ENCODE measurements at places on chromosomes 13 and 19.
A peak's percentile ranks its signal among the peaks of the same experiment; 100 is the strongest.

DNA sequence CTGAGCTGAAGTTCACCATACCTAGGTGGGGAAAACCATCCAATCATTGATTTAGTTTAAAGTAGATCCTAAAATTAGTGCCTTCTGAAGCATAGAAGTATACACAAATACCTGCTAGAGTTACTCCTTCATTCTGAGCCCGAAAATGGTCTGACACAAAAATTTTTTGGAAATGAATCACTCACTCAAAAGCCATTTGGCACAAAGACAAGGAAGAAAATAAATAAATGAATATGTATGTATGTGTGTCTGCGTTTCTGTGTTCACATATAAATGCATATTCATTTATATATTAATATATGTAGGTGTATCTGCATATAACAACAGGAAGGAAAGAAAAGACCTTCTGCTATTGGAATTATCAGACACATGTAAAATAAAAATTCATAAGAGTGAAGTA lies 614.4 kb upstream of the PCDH9 start:
- DNase-seq = no peak

DNA sequence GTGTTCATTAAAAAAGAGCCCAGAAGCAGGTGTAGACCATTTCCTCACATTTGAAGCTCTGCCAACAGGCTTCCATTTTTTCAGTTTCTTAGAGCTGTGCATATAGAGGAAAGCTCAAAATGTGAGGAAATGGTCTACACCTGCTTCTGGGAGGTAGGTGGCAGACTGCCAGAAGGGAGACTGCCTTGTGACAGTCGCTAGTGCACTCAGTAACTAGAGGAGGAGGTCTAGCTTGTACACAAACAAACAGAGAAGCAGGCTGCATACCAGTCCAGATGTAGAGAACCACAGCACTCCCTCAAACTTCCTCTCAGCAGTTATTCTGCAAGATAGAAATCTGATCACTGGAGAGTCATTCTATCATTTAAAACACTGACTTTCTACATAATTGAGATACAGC lies 800.2 kb downstream of the EFNB2 start:
- no peak for DNase-seq

DNA sequence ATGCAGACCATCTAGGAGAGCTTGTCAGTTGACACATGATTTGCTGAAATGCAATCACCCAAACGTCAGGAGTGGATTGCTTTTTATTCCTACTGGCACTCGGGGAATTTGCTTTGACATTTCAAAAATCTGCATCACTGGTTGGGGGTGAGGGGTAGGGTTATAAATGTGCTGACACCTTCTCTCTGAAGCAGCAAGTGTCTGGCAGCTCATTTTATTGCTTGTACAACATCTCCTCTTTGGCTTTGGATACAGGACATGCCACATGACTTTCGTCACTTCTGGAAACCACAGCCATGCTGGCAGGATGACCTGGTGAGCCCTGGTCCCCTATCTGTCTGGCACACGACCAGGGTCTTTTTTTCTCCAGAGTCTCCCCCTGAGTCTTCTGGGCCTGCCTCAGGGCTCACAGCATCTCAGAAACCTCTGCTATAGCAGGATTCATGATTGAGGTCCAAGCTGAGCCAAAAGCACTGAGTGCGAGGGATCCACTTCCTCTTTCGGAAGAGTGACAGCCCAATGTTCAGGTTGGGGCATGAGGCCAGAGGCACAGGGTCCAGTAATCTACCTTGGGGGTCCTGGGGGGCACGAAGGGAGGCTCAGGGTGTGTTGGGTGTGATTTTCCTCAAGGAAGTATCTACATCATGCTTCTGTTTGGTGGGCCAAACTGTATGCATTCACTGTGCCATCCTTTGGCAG lies 60.1 kb downstream of the HSPH1 start:
- DNase-seq = no peak

GRCh38 chr19:5131031-5131505 lies 162.2 kb downstream of the KDM4B start:
- DNase-seq = no peak

- no peak for DNase-seq
Observed at GRCh38 chr19:3949997-3950859, 17.4 kb downstream of the NMRK2 start.

DNA sequence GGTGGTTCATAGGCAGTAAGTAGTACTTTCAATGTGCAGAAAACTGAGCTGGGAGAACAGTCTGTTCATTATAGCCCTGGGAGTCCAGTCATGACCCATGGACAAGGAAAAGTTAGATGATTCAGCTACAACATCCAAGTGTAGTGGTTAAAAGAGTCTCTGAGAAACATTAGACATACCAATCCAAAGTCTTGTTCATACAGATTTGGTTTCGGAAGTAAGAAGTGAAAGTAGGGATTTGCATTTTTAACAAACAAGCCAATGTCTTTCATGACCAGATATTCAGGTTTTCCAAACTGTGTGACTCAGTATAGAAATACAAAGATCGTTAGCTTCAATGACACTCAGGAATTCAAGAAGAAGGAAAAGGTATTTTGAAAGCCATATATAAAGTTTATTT lies 345.3 kb downstream of the SLITRK1 start:
- DNase-seq = no peak

DNA sequence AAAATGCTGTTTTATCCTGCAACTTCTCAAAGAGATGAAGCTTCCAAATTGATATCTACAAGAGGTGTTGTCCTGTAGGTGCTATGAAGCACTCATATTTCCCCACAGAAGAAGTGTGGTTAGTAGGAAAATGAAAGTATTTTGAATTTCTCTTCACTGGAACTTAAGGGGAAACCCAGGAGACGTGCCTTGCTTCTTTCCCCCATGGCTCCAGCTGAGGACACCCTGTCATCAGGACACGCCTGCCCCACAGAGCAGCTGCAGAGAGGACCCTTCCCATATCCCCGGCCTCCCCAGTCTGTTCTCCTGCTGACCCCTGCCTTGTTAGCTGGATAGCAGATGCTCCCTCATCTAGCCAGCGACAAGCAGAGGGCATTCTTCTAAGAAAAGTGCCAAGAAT lies 371.3 kb downstream of the COG6 start:
- DNase-seq = peak; percentile 10

GRCh38 chr19:54606891-54607784 lies 13.7 kb downstream of the LILRA1 start:
- no peak for DNase-seq

GRCh38 chr19:6713773-6714692 lies 6.4 kb downstream of the C3 start:
- no peak for DNase-seq

- DNase-seq = peak; percentile 77
Observed at GRCh38 chr13:99265821-99266426, 7.7 kb upstream of the GPR18 start.
